ENCODE measurements at places on chromosomes 12 and 14.

DNA sequence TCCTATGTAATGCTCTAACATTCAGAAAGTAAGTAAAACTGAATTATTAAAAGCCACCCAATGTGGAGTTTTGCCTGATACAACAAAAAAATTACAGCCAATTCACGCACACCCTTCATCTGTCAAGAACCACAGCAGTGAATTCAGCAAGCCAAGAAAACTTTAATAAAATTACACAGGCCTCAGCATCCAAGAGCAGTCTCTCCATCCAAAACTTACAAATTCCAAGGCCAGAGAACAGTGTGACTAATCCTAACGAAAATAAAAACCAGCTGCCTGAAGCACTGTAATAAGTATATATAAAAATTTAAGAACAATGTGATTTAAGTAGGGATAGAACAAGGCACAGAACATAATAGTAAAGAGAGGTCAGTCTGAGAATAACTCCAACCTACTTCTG lies 54.2 kb downstream of the SIX6 start:
- DNase-seq = no peak

GRCh38 chr12:103751171-103751570 lies 89.9 kb downstream of the NT5DC3 start:
- no peak for DNase-seq

DNA sequence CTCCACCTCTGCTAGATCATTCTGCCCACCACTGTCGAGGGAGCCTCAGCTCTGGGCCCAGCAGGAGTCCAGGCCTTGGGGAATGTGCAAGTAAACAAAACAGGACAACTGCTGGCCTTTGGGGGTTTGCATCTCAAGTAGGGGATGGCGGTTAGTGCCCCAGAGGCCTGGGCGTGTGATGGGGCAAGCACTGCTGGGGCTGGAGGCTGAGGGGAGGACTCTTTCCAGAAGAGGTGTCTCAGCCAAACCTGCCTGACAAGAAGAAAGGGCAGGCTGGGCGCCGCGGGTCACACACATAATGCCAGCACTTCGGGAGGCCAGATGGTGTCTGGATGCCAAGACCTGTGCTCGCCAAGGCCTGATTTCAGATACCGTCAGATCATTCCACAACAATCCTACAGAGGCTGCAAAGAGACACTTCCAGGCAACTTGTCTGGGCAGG lies 8.6 kb upstream of the ALDH2 start:
- DNase-seq = no peak

DNA sequence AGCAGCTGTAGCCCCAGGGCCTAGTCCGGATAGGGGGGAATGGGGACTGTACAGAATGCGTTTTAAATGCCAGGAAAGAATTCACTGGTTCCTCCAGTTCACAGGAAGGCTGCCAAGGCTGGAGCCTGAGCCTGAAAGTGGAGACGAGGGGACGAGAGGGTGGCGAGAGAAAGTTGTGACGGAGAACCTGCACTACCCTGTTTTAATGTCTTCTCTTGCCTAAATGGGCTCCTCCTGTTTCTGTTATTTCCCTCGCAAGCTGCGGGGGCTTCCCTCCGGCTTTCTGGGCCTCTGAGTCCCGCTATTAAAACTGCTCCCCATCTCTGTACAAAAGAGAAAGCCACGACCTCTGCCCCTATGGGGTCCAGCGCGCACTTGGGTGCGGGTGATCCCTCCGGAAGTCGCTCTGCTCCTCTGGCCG lies 4.5 kb downstream of the C1QL4 start:
- DNase-seq = no peak

DNA sequence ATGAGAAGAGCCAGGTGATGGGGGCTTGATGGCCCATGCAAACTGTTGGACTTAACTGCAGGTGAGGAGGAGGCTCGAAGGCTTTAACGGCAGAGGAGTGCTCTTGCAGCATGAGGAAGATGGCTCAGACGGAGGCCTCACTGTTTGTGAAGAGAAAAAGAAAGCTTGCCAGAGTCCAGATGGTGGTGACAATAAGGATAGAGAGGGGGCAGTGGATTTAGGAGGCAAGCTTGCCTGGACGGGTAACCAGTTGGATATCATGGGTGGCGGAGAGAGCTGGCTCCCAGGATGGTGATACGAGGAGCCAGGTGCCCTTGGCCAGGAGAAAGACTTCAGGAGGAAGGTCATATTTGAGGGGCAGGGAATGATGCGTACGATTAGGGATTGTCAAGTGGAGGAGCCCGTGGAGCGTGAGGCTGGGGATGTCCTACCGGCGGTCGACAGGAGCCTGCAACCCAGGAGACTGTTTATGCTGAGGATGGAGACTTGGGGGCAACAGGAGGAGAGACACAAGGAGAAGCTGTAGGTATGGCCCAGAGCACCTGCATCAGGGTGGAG lies 71.8 kb downstream of the CACNA1C start:
- DNase-seq = no peak

DNA sequence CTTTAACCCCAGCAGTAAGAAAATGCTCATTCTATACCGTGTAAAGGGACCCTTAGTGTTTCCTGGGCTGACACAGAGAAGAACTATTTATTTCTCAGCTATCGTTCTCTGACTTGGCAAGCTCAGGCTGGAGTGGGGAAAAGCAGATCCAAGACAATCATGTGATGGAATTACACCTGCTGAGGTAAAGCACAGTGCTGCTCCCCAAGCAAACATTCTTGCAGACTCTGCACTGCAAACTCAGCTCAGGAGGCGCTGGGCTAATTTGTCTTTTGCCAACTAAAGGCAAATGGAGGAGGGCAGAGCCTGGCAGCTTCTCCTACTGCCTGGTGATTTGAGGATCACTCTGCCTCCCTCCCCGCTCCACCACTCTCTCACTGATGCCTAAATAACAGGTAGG lies 57.8 kb upstream of the FUT8 start:
- no peak for DNase-seq

GRCh38 chr12:29581631-29582030 lies 84.1 kb upstream of the OVCH1 start:
- DNase-seq = no peak

DNA sequence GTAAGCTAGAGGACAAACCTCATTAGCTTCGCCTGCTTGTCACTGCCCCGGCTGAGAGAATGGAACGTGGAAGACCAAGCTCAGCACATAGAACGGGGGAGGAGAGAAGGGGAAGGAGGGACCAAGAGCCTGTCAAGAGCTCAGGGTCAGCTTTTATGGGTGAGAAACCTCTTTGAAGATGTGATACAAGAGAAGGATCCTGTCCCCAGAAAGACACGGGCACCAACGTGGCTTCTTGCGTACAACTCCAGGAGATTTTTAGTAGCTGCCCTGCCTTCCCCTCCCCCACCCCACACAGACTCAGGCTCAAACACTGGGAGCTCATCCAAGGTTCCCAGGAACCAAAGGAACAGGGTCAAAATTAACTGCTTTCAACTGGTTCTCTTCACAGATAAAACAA lies 34.7 kb downstream of the APPL2 start:
- no peak for DNase-seq

DNA sequence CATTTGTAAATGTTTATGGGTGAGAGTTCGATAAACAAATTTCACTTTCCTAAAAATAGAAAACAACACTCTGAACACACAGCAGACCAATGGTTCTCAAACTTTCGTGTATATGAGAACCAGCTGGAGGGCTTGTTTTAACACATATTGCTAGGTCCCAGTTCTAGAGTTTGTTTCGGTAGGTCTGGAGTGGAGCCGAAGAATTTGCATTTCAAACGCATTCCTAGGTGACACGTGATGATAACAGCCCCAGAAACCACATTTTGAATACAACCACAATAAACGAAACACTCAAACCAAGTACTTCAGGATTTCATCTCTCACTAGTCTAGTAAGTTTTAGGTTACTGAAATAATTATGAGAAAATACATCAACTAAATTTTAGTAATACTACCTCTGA lies 17.1 kb downstream of the SEC23A start:
- no peak for DNase-seq

DNA sequence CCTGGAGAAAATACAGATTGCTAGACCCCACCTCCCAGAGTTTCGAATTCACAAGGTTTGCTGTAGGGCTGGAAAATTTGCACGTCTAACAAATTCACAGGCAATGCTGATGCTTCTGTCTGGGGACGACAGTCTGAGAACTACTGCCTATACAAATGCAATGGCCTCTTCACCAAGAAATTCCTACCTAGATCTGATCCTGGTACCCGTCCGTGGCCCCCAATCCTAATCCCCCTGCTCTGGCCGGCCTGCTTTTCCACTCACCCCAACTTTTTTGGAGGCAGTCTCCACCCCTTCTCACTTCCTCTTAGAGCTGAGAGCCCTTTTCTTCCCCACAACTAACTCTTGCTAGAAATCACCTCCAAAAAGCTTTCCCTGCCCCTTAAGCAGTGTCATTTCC lies 3.1 kb upstream of the SSH1 start:
- DNase-seq = no peak

DNA sequence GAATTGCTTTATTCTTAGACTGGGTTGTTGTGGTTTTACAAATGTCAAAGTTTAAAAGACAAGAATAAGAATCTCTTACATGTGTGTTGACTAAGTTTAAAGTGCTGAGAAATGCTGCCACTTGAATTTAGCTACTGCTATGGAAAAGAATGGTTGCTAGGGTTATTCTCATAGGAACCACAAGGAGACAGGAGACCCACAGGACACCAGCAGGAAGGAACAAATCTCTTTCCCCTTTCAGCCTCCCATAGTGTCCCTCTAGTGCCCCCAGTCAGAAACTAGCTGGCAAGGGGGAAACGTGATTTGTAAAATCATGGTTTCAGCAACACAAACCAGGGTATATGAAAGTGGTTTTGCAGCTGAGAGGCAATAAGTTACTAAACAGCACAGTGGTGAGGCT lies 102.7 kb downstream of the ST8SIA1 start:
- DNase-seq = no peak

DNA sequence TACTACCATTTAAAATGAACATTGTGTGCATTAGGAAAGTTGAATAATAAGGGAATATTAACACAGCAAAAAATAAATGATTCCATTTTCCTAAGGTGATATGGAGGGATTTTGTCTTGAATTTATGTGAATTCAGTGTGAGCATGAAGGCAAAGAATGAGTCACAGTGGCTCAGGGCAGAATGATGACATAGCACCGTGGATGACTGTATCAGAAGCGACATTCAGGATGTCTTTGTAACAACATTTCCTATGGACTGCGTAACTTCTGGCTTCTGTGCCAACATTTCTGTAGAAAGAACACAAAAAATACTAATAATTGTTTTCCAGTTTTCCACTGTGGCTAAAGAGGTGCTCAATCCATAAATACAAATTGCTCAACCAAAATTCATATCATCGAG lies 54.6 kb downstream of the TTC8 start:
- no peak for DNase-seq

GRCh38 chr14:34629344-34629656 lies 648 bp downstream of the SNX6 start:
- DNase-seq = no peak

- no peak for DNase-seq
Observed at GRCh38 chr14:56338674-56339073, 220.5 kb downstream of the PELI2 start.

DNA sequence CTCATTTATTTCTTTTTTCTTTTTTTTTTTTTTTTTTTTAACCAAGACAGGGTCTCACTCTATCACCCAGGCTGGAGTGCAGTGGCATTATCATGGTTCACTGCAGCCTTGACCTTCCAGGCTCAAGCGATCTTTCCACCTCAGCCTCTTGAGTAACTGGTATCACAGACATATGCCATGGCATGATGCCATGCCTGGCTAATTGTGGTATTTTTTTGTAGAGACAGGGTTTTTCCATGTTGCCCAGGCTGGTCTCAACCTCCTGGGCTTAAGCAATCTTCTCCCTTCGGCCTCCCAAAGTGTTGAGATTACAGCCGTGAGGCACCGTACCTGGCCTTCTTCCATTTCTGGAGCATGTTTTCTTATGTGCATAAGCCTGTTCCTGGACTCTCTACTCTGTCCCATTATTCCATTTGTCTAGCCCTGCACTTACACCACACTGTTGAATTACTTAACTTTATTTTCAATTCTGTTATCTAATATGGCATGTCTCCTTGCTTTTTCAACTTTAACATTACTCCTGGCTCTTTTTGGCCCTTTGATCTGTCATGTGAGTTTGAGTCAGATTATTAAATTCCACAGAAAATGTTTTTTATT lies 47.9 kb upstream of the PTGDR start:
- DNase-seq = no peak

DNA sequence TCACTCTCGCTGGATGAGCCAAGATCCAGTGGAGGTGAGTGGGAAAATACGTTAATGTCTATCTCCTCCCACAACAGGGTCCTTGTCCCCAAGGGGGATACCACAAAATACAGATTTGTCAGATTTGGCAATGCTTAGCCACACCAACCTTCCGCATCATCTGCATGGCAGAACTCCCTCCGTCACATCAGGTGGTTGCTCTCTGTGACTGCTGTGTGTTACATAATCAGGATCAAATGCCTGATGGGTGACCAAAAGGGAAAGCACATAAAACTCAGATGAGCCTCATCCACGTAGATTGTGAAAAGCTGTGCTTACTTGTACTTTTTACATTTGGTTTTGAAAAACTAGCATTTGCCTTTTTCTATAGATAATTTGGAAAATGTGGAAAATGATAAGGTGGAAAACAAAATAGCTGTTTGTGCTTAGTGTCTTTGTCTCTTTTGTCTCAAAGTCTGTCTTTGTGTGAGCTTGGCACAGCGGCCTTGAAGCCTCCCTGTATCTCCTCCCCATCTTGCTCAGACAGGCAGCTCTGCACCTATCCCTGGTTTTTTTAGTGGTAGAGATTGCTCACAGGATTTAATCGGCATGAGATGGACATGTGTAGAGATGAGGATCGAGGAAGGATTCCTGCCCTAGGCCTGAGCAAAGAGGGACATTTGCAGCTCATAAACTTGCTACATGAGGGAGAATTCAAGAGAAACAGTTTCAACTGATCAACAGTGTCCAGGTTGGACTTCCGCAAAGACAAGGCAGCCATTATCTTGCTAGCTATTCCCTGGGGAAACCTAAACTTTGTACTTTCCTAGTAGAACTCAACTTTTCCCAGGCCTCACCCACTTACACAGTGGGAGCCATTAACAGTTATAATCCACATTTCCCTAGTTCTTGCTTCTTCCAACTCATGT lies 3.6 kb upstream of the FGF6 start:
- no peak for DNase-seq

- DNase-seq = no peak
Observed at GRCh38 chr12:23753628-23754365, 195.7 kb downstream of the SOX5 start.

GRCh38 chr14:26394150-26394810 lies 203.6 kb downstream of the NOVA1 start:
- no peak for DNase-seq

DNA sequence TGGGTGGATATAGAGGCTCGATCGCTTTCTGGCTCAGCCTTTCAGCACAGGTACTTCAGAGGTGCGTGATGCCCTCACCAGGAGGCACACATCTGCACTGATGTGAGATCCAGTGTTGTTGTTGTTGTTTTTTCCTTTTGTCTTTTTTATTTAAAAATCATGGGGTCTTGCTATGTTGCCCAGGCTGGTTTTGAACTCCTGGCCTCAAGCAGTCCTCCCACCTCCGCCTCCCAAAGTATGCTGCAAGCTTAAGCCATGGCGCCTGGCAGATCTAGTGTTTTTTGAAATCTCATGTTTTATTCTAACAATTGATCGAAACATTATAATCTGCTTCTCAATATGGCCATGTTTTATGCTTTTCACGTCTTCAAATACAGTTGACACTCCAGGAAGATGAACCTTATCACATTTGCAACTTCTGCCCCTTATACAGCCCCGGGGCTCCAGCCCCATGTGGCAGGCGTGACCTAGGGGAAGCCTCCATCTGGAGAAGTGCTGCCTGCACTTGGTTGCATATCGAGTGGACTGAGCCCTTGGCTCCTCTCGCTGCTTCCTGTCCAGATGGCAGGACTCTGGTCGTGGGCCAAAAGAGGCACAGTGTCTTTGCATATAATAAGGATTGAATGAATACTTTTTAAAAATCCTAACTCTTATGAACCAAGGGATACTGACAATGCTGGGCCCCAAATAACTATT lies 71.7 kb downstream of the TRAF3 start:
- DNase-seq = no peak
